Activated T-cell treated with anti-CD3 and anti-CD28 coated beads, Interleukin-2, amount 50 U/mL, for 24 hours (primary cell): ENCODE measurements at places on chromosomes 5 and 9.

GRCh38 chr9:124216474-124217176 is 41.1 kb upstream of the NEK6 start:
- DNase-seq: peak; percentile 72

GRCh38 chr9:73149371-73150067 is 2.1 kb upstream of the ANXA1 start:
- DNase-seq: no peak

GRCh38 chr5:128539038-128539429 is 989 bp upstream of the FBN2 start:
- no peak for DNase-seq

GRCh38 chr5:15837551-15838289 is 337.7 kb downstream of the FBXL7 start:
- DNase-seq: no peak

- DNase-seq: no peak
These were observed 86.0 kb downstream of the KCNT1 start for GRCh38 chr9:135787776-135788575.

- DNase-seq: peak; percentile 79
These were observed 524 bp downstream of the PRR7 start for GRCh38 chr5:177447066-177447610.

DNA sequence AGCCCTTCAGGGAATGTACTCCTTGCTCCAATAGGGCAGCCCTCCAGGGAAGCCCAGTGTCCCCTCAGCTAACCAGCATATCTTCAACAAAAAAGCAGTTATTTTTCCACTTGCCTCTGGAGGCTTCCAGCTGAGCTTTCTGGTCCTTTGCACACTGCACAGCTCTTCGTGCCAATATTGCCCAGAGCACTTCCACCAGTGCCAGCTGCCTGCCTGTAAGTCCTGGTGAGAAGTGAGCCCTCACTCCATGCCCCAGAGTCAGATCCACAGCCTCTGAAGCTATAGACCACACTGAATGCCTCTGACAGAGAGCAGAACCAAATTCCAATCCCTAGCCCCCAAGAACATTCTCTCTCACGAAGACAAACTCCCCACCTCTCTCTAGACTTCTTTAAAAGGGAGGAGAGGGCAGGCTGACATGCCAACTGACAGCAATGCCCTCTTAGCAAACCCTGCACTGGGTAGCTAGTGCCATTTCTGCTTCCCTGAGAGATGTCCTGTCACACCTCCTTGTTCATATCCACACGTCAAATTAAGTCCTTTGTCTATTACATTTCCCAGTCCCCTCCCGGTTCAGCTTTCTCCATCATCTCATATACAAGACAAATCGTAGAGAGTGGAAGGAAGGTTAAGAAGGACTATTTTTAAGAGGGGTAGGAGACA is 12.7 kb upstream of the HEXB start:
- DNase-seq: no peak

DNA sequence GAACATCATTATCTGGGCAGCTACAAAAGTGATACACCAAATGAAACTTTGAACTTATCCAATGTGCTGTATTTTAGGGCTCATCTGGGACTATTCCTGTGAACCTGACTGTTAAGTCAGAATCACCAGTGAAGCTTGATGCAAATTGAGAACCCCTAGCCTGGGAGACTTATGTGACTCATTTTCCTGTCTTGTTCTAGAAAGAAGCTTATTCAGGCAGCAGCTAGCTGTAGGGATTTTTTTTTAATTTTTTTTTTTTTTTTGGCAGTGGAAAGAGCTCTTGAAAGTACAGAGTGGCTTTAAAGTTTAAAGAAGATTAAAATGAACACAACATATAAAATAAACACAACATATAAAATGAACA is 81.1 kb upstream of the TNFAIP8 start:
- DNase-seq: no peak

- peak; percentile 42 for DNase-seq
These were observed 37.4 kb downstream of the CSNK1G3 start for GRCh38 chr5:123549256-123549904.

DNA sequence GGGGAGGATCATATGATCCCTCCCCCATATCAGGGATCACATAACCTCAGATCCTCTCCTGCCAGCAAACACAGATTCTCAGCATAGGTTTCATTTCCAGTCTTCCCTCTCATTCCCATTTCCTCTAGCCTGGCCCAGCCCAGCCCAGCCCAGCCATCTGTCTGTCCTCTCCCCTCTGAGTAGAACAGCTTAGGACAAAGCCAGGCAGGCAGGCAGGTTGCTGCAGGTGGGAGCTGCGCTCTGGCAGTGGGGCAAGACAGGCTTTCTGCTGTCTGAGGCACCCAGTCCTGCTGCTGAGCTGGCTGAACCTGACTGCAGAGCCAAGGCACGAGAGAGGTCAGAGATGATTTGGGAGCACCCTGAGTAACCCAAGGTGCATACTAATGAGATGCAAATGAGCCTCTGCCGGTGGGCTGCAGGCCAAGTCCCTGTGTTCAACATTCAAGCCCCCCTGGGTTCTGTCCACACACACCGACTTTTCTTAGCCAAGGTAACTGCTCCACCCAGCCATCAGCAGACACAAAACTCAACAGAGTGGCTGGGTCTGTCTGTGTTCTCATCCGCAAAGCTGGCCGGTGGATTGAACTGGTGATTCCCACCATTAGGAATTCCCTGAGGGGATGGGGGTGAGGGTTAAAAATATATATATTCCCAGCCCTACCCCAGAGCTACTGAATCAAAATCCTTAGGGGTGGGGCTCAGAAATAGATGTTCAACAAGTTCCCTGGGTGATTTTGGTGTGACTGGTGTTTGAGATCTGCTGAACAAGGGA is 9.1 kb downstream of the FAT2 start:
- no peak for DNase-seq

- no peak for DNase-seq
These were observed 30.8 kb downstream of the IPPK start for GRCh38 chr9:92639124-92639523.
